A549 treated with CORT108297 at 1 μM for 4 hours (cell line): ENCODE measurements at places on chromosomes 16 and 17. TPM values are rescaled to one million over a fixed set of nuclear protein-coding genes. Genes with fewer than 3 reads are reported as not detected.

The PLK1 gene
- 150 to 186 TPM (median 167 TPM) in 5 replicates for total RNA-seq

The KRTAP4-3 gene
- not detected in 5 replicates for total RNA-seq

The PERCC1 gene
- not detected in 5 replicates for total RNA-seq

The OTOP2 gene
- 0.05 to 0.08 TPM (median 0.05 TPM) in 4 of 5 replicates, not detected in the other for total RNA-seq

The CCT6B gene
- 0.77 to 1.5 TPM (median 1.3 TPM) in 5 replicates for total RNA-seq

The PRR29 gene
- total RNA-seq = 0.47 to 0.95 TPM (median 0.71 TPM) in 5 replicates

The MEIOB gene
- 1.7 to 2.3 TPM (median 1.9 TPM) in 5 replicates for total RNA-seq

The OR3A3 gene
- total RNA-seq = not detected in 5 replicates

The FBXL20 gene
- total RNA-seq = 6.5 to 9.1 TPM (median 8.7 TPM) in 5 replicates

The ODAD4 gene
- total RNA-seq = 1.2 to 1.7 TPM (median 1.4 TPM) in 5 replicates

The OR1A1 gene
- total RNA-seq = not detected in 5 replicates

The SLC12A3 gene
- total RNA-seq = 0.02 TPM in 1 of 5 replicates, not detected in the others

The KIF19 gene
- total RNA-seq = 0.03 TPM in 1 of 5 replicates, not detected in the others

The CASKIN1 gene
- 0.32 to 0.66 TPM (median 0.56 TPM) in 5 replicates for total RNA-seq

The EIF3CL gene
- total RNA-seq = 66.4 to 106 TPM (median 76.0 TPM) in 5 replicates

The TBX2 gene
- total RNA-seq = 4.5 to 7.6 TPM (median 7.0 TPM) in 5 replicates

The SLC6A4 gene
- total RNA-seq = 0.02 to 0.06 TPM in 2 of 5 replicates, not detected in the others

The NPW gene
- total RNA-seq = 0.87 to 1.3 TPM (median 1.1 TPM) in 5 replicates

The IGSF6 gene
- not detected in 5 replicates for total RNA-seq

The KRT39 gene
- not detected in 5 replicates for total RNA-seq

The WDR81 gene
- 18.3 to 32.4 TPM (median 30.6 TPM) in 5 replicates for total RNA-seq

The MYH1 gene
- not detected in 5 replicates for total RNA-seq

The PIK3R5 gene
- total RNA-seq = 0.05 to 0.11 TPM (median 0.10 TPM) in 3 of 5 replicates, not detected in the others

The PRAC2 gene
- not detected in 5 replicates for total RNA-seq

The P2RX5 gene
- total RNA-seq = 18.7 to 25.5 TPM (median 24.7 TPM) in 5 replicates

The NAE1 gene
- 61.5 to 68.8 TPM (median 65.1 TPM) in 5 replicates for total RNA-seq

The SSTR5 gene
- 0.25 to 0.37 TPM (median 0.33 TPM) in 5 replicates for total RNA-seq

The TBC1D3B gene
- total RNA-seq = 2.4 to 5.3 TPM (median 2.9 TPM) in 5 replicates

The KRT12 gene
- not detected in 5 replicates for total RNA-seq

The ACSM2B gene
- total RNA-seq = not detected in 5 replicates

The CD300LB gene
- 0.03 to 0.14 TPM (median 0.09 TPM) in 4 of 5 replicates, not detected in the other for total RNA-seq

The MRPL58 gene
- 76.4 to 81.8 TPM (median 77.9 TPM) in 5 replicates for total RNA-seq

The C16orf92 gene
- not detected in 5 replicates for total RNA-seq

The SLC52A1 gene
- total RNA-seq = 0.44 to 1.2 TPM (median 0.95 TPM) in 5 replicates

The MC1R gene
- total RNA-seq = 5.2 to 8.1 TPM (median 7.6 TPM) in 5 replicates

The NLRC5 gene
- total RNA-seq = 2.6 to 4.5 TPM (median 3.7 TPM) in 5 replicates

The LUC7L gene
- total RNA-seq = 48.6 to 54.3 TPM (median 52.6 TPM) in 5 replicates

The POLR3E gene
- total RNA-seq = 26.5 to 40.2 TPM (median 37.6 TPM) in 5 replicates
